ENCODE measurements at places on chromosomes 7 and 10.

DNA sequence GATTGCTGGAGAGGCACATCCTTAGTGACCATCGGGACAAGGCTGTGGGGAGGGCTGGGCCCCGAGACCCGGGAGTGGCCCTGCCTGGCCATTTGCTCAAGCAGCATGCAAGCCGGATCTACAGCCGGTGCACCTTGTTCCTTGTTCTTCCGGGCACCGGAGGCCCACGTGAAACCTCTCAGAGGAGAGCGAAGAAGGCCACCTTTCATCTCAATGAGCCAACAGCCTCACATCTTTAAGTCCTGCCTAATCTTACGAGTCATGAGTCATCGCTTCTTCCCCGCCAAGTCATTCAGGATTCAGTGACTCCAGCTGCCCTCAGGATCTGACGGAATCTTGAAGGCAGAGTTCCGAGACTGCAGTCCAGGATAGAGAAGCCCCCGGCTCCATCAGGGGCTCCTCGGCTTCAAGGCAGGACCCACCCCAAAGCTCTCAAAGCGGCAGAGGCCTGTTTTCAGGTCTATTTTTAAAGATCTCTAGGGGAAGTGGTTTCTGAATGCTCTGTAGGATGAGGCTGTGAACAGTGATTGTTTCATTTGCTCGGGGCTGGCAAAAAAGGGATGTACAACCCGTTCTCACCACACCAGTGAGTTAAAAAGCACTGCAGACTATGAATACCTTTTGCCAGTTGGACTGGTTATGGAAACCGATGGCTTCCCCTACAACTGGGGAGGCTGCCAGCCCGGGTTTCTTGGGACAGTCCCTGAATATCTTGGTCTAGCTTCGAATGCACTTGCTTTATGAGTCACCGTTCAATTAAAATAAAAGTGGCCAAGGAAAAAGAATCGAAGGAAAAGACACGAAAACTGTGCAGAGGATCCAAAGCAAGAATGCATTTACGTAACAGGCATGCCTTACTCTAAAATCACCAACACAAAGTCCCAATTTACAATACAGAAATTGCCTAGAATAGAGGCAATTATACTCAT is 57.2 kb upstream of the ECHDC3 start:
- peak; percentile 53 for DNase-seq

DNA sequence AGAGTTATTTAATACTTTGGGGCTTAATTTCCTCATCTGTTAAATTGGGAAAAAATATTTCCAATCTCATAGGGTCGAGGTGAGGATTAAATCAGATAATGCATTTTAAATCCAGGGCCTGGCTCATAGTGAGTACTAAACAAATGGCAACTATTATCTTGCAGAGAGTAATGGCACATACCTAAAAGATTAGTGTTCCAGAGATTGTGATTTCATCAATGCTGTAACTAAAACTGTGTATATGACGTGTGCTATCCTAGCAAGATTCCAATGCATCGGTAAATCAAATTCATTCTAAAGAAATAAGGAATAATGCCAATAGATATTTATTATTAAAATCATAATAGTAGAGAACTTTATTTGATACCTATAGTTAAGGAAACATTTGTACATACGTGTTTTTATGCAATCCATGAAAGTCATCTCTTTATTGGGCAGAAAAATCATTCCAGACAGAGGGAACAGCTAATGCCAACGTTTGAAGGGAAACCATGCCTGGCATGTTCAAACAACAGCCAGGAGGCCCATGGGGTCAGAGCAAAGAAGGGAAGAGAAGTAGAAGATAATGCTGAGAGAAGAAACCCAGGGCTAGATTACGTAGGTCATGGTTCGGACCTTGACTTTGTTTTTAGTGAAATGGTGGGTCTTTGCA is 174.8 kb upstream of the AGR3 start:
- no peak for DNase-seq

DNA sequence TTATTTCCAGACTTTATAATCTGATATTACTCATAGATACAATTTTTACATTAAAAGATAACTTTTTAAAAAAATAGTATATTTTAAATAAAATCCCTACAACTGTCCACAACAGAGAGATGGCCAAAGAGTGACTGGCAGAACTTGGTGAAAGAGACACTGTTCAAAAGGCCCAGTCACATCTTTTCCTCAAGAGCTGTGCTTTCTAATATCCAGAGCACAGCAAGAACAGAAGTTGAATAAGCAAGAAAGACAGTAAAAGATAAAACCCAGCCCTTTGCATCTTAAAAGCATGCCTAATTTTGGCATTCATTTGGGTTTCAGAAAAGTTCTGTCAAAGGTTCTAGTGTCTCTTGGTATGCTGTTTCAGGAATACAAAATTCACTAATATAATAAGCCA is 6.9 kb downstream of the WASL start:
- DNase-seq: no peak

DNA sequence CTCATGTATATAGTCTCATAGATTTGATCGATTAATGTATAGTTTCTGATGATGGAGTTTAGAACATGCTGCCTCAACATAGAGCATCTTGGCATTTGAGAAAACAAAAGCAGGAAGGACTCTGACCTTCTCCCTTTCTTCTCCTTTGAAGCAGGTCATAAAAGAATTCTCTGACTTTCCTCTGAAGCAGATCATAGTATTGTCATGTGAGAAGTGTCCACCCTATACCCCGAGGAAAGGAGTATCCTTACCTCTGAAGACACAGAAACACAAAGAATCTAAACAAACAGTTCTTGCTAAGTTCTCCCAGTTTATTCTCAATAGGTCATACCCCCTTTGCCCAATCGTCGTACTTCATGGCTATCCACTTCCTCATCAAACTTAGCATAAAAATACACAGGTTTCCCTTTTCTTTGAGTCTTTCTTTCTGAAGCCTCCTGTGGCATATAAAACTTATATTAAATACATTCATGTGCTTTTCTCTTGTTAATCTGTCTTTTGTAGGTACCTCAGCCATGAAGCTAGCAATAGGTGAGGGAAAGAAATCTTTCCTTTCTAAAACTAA is 194.9 kb downstream of the REEP3 start:
- no peak for DNase-seq

DNA sequence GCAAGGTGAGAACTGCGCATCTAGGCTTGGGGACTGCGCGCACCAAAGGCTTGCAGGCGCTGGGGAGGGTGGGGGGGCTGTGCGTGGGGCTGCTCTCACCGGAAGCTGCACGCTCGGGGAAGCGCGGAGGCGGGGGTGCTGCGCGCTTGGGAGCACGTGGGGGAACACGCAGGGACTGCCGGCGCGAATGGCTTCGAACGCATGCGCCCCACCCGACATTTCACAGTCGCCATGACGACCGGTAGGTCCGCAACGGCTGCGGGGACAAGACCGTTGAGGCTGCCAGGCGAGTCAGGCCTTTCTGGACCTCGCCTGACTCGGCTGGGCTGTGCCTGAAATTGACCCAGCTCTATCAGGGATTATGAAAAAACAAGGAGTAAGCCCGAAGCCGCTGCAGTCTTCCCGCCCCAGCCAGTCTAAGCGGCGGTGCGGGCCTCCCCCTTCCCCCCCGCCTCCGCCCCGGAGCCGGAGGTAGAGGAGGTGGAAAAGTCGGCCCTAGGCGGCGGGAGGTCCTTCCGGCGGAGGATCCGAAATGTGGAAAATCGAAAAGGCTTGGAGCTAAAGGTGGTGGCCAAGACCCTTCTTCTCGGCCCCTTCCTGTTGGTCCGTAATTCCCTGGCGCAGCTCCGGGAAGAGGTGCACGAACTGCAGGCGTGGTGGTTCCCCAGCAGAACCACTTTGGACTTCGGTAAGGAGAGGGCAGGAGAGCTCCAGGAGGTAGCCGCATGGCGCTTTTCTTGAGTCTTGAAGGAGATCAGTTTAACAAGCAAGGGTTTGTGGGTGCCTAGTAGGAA is 34.9 kb upstream of the STEAP1 start:
- DNase-seq: no peak

- DNase-seq: no peak
These were observed 114.8 kb downstream of the JAZF1 start for GRCh38 chr7:28065721-28066285.

DNA sequence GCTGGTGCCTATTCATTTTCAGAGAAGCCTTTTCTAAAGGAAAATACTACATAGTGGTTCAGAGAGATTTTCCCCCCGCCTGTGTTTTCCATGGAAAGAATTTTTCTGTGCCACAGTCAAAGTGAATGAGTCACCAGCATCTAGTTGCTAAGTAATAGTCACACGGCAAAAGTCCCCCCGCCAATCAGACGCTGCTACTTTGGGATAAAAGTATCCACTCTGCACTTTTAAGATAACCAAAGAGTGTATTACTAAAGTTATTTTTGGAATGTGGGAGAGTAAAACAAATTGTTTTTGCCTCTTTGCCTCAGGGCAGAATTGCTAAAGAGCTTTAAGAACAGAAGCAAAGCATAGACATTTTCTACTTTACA is 23.5 kb downstream of the ABLIM1 start:
- no peak for DNase-seq

GRCh38 chr10:105857268-105858264 is 1216.5 kb downstream of the SORCS3 start:
- DNase-seq: no peak

DNA sequence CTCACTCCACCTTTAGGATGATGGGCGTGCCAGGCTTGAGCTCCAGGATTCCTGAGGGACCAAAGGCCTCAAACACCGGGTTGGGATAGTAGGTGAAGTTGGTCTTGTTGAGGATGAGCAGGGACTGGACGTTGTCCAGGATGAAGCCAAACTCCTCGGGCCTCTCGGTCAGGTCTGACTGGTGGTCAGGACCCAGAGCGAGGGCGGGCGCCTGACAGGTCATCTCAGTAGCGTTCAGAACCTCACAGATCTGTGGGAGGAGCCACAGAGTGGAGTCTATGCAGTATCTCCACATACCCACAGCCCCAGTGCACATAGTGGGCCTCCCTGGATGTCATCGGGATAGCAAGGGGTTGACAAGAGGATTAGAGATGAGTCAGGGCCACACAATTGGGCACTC is 394.9 kb downstream of the PLXNA4 start:
- no peak for DNase-seq

- no peak for DNase-seq
These were observed 43.8 kb downstream of the DPCD start for GRCh38 chr10:101631821-101632475.

GRCh38 chr7:79293655-79294142 is 159.8 kb downstream of the MAGI2 start:
- no peak for DNase-seq

GRCh38 chr10:87979847-87980246 is 116.4 kb downstream of the PTEN start:
- DNase-seq: no peak

DNA sequence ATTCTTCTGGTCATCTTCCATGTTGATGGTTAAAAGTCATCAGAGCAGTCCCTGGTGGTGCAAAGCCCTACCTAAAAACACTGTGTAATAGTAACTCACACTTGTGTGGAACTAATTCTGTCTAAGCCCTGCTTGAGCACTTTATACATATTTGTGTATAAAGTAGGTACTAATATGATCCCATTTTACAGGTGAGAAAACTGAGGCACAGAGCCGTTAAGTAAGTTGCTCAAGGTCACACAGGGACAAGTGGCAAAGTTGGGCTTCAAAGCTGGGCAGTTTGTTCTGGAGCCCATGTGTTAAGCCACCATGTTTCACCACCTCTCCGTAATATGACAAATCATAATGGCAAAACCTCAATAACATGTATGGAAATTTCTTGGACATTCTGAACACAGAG is 48.1 kb downstream of the BPGM start:
- no peak for DNase-seq

- DNase-seq: no peak
These were observed 6.8 kb upstream of the RASSF4 start for GRCh38 chr10:44952779-44953231.

DNA sequence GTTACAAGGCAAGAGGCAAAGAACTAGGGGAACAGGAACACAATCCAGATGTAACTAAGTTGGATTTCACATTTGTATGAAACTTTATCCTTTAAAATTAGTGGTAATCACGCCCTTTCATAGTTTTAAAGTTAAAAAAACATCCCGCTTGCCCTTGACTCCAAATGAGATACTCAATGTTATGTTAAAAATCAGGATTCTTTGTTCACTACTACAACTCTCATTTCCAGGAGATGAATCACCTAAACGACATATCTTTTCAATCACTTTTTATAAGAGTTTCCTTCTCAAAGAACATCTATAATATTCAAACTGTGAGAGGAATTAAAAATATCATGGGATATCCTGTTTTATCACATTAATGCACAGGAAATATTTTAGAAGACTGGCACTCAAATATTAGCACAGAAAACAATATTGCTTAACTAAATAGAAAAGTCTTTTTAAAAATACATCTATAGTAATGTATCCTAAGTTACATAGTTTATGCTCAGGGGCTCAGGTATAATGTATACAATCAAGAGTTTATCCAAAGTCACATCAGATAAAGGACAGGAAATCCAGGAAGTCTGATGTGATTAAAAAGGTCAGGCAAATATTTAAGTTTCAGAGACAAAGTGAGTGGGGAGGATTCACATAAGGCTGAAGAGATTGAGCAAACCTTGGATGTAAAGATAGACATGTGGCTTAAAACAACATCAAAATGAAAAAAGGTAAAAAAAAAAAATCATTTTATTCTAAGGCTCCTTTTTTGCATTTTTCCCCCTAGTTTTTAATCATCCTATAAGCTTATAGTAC is 41.9 kb downstream of the CADPS2 start:
- no peak for DNase-seq

DNA sequence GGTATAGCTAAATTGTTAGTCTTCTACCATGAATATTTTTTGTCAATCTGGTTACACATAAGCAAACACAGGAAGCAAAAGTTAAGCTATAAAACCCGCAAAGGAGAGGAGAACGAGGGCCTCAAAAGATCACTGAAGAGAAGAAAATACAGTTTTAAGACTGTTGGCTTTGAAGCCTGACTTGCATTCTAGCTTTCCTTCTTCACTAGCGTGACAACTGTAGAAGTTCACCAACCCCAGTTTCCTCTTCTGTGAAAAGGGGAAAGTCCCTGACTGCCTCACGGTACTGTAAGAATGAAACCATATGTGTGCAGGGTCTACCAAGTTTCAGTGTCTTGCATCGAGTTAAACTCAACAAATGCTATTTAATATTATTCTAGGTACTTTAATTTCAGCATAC is 7.5 kb upstream of the LRRN3 start:
- peak; percentile 72 for DNase-seq

DNA sequence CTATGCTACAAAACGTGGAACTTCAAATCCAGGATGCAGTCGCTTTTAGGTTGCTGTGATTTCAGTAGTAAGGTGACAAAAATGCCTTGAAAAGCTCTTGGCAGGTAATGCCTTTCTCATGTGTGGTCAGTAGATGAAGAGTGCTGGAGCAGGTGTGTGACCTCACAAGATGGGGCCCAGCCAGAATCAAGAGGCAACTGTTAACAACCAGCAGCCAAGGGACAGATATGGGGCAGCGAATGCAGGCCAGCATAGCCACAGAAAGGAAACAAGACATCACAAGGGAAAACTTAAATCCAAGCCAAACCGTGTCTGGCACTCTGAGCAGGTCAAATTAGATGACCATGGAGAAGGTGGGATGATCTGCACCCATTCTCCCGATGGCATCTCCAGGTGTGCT is 12.3 kb downstream of the HUS1 start:
- no peak for DNase-seq
